ENCODE measurements at places on chromosomes 11 and 22.

DNA sequence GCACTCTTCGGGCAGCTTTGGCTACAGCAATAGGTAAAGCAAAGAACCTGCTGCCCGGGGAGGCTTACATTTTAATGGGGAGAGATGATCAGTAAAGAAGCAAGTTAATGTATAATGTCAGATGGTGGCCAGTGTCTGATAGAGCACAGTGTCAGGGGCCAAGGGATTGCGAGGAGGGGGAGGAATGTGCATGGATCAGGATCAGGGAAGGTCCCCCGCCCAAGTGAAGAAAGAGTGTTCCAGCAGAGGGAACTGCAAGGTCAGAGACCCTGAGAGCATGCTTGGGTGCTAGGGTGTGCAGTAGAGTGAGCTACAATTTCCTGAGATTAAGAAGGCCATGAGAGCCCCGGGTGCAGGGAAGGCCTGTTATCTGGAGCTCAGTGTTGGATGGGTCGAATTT lies 39.7 kb downstream of the TIMP3 start:
- DNase-seq, result no peak

DNA sequence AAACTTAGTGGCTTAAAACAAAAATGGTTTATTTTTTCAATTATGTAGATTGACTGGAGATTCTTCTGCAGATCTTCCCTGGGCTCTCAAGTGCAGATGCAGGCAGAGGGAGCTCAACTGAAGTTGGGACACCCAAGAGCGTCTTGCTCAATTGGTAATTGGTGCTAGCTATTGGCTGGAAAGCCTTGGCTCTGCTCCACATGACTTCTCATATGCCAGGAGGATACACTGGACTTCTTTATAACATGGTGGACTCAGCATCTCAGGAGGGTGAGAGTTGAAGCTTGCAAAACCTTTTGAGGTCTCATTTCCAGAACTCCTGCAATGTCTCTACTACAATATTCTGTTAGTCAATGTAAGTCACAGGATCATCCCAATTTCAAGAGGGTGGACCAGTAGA lies 42.2 kb upstream of the PRSS23 start:
- no peak for DNase-seq

DNA sequence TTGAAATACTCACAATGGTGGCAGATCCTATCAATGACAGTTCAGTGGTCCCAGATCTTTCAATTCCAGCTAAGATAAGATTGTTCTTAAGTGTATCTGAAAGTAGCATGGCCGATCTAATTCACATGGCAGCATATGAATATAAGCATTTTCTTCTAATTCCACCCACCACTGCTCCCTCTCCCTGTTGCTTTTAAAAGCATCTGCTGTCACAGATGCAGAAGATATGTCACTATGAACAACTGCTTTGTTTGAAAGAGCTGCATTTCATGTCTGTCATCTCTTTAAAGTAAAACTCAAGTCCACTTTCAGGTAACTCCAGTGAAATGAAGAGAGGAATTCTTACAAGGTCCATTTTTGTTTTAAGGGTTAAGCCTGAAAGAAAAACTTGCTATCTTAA lies 1044.0 kb downstream of the DLG2 start:
- DNase-seq, result no peak

- DNase-seq, result no peak
Measured at GRCh38 chr22:33873186-33873585, 47.1 kb downstream of the LARGE1 start.

GRCh38 chr11:134372961-134373360 lies 39.1 kb downstream of the B3GAT1 start:
- no peak for DNase-seq

- no peak for DNase-seq
Measured at GRCh38 chr22:24028533-24028932, 17.4 kb downstream of the CABIN1 start.

- DNase-seq, result no peak
Measured at GRCh38 chr22:17430412-17430811, 61.2 kb downstream of the CECR2 start.

- DNase-seq, result no peak
Measured at GRCh38 chr11:131002145-131002544, 85.9 kb upstream of the SNX19 start.

DNA sequence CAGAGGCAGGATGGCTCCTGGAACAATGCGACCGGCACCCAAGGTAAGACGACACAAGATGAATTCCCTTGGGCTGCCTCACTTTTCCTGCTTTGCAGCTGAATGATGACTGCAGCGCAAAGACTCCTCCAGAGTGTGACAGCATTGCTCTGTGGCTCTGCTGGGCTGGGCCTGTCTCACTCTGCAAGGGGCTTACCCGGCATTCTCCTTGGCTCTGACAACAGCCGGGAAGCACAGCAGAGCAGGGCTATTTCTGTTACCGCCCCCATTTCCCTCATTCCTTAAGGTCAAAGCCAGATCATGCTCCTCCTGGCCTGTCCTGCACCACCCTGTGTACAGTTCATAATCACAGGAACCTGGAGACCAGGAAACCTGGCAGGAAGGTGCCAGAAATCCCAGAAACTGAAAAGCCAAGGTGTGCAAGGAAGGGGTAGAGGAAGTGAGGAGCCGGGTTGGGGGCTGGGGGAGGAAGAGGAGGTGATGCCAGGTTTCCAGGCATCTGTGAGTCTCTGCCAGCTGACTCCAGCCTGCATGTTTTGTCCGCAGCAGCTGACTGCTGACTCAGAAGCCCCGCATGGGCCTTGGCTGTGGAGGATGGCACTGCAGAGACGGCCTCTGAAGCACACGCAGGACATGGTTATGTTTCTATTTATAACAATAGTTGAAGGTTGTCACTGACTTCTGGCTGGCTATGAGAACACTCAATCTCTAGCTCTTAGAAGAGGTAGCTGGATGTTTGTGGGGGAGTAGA lies 113.6 kb downstream of the MICAL3 start:
- DNase-seq, result no peak

DNA sequence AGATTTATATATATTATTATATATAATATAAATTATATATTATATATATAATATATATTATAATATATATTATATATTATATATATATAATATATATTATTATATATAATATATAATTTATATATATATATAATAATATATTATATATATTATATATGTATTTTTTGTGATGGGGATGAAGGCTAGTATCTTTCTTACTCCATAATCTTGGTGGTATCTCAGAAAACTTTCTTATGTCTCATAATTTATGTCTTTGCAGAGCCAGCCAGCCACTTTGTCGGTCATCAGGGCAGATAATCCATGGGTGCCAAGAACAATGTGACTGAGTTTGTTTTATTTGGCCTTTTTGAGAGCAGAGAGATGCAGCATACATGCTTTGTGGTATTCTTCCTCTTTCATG lies at the start of gene OR4S1:
Gene OR4S1, plus strand, starts transcription at position 301 of the 400 bp plus-strand sequence. Its CDS starts 0 bp downstream, at position 301.
- DNase-seq, result no peak

DNA sequence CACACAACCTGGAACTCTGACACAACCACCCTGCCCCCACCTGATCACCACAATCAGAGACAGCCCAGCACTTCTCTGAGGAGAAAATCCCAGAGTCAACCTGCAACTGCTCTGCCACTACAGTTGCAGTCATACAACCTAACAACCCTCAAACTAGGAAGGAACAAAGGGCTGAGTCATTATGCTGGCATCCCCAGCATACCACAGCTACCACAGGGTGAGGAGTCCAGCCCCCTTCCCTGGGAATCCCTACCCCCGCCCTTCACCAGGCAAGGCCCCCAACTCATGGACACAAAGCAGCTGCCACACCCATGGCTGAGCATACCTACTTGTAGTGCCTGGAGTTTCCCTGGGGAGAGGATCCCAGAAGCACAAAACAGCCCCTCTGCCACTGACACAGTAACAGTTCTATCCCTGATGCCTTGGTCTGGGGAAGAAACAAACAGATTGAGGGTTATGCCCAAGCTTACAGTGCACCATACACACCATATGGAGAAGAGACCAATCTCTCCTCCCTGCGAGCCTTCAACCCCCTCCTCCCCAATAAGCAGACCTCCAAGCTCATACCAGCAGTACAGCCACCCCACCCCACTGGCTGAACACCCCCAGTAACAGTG lies 68.5 kb upstream of the C11orf58 start:
- no peak for DNase-seq

GRCh38 chr11:116695657-116696254 lies 77.0 kb downstream of the BUD13 start:
- DNase-seq, result no peak

DNA sequence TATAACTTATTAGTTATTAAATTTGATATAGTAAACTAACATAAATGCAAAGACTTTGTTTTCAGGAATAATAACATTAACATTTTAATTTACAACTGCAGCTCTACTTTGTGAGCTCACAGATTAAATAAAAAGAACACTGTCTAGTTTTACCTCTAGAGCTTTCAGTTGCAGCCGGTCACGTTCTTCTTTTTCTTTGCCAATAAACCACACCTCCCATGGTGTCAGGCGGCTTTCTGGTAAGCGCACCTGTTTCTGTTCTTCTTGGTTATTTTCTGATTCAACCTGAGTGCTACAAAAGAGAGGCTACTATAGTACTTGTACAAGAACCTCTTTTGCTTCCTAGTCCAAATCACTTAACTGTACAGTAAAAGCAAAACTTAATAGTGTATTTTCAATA lies 5.8 kb downstream of the CCDC34 start:
- DNase-seq, result no peak

- no peak for DNase-seq
Measured at GRCh38 chr11:115958089-115959000, 454.1 kb upstream of the CADM1 start.

GRCh38 chr22:38240734-38241252 lies 32.0 kb downstream of the TMEM184B start:
- no peak for DNase-seq
